ENCODE measurements at places on chromosomes 2 and 18.

DNA sequence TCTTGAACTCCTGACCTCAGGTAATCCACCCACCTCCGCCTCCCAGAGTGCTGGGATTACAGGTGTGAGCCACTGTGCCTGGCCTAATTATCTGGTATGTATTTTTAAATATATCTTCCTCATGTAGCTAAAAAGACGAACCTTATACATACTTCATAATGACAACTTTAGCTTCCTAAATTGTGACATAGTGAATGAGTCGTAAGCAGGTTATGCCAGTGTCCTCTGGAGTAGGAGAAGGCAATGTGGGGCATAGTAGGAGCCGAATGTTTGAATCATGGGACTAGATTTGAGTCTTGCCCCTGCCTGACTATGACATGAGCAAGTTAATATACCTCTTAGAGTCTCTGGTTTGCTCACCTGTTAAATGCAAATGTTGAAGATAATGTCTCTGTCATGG lies 95.8 kb upstream of the FOSL2 start:
- no peak for DNase-seq

DNA sequence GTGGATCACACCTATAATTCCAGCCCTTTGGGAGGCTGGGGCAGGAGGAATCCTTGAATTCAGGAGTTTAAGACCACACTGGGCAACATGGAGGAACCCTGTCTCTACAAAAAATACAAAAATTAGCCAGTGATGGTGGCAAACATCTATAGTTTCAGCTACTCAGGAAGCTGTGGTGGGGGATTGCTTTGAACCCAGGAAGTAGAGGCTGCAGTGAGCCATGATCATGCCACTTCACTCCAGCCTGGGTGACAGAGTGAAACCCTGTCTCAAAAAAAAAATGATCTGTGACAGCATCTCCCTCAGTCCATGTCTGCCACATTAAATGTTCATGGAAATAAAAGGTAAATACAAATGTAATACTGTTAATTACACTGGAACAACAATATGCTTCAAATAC lies 121.4 kb upstream of the COL5A2 start:
- no peak for DNase-seq

DNA sequence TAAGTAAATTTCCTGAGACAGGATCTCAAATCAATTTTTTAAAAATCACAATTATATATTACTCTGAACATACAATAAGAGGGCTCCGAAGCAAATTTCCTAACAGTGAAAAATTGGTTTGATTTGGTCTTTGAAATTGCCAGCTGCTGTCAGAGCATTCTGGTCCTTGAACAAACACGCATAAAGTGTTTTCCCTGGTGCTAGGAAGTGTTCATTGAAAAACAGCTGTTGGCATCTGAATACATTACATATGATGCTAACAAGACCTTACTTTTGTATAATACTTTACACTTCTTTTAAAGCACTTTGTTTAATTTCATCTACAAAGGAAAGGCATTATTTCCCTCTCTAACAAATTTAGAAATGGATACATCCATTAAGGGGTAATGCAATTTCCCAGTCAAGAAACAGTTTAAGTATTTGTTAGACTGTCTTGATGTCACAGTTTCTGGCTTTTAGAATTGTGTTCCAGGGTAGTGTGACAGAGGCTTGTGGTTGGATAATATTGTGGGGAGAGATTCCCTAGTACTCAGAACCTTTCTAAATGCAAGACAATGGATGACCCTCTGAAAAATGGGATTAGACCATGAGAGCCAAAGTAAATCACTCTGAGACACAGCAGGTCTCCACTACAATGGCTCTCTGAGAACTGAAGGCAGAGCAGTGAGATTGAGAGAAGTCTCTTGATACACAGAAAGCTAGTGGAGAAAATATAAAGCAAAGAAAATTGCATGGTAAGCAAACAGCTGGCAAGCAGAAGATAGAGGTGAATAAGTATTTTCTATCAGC lies 299.0 kb downstream of the TRIB2 start:
- DNase-seq = no peak

GRCh38 chr18:58682429-58683069 lies 11.3 kb downstream of the MALT1 start:
- peak; percentile 51 for DNase-seq

DNA sequence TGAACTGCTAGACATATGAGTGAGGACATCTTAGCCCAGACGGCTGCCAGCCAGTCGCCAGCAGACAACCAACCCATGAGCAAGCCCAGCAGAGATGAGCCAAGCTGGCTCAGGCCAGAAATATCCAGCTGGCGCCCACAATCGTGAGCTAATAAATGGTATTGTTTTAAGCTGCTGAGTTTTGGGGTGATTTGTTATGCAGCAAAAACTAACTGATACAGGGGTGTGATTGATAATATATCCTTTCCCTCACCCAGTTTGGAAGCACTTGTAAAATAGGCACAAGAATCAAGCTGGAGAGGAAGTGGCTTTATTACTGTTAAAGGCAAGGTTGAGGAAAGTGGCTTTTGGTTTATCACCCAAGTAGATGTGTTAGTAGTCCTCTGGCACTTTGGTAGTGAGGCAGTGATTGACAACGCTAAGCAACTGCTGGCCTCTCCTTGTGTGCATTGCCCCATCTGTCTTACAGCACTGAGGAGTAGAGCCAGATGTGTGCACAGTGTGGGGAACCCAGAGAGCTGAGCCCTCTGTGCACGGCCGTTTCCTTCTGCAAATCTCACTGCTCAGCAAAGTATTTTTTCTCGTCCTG lies 110.1 kb downstream of the MYO1B start:
- DNase-seq = no peak

GRCh38 chr2:207151048-207151447 lies 14.7 kb downstream of the KLF7 start:
- no peak for DNase-seq

DNA sequence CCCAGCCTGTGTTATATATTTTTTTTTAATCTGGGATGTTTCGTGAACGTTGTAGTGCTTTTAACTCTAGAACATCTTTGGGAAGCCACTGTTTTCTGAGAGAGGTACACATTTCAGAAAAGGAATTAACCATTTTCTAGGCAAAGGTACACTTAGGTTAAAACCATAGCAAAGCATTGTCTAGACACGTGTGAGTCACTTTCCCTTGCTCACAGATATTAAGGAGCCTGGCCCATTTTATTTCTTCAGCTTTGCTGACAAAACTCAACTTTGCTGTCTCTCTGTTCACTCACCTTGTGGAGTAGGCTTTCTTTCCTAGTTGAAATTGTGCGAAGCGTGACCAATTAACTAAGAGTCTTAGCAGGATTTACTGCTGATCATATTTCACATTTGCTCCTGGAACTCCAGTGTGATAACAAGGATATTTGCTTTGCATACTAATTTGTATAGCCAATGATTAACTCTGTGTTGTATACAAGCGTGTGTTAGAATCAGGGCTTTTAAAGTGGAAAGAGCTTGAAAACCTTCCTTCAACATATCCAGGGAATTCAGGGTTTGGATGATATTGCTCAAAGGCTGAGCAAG lies 215.0 kb upstream of the AGAP1 start:
- DNase-seq = no peak

DNA sequence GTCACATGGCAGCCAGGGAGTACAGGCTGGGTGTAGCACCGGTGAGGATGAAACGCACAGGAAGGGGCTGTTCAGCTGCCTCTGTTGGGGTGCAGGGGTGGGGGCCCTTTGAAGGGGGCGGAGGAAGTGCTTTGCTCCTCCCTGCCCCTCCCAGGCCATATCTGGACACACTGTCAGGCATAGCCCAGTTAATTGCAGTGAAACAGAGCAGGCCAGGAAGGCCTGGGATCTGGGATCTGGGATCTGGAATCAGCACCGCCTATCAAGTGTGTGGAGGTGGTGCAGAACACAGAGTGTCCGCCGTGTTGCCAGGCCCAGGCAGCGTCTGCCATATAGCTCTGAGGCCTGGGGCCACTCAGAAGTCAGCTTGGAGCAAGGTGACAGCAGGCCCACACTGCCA lies 119.3 kb upstream of the MSH2 start:
- DNase-seq = no peak

DNA sequence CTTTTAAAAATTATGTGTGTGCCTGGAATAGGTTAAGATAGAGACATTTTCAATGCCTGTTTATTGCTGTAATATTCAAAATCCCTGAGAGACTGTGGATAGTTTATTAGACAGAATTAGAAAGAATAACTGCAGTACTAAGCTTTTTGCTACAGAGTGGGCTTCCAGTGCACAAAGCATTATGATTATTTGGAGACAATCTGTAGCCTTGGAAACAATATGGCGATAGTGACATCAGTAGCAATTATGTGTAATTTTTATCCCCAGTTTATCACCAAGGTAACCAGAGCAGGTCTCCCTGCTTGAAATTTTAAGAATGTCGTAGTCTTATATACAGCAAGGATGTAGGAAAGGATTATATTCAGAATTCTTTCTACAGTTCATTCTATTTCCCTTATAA lies 100.0 kb downstream of the MYO3B start:
- no peak for DNase-seq

GRCh38 chr2:137797641-137798040 lies 166.6 kb upstream of the HNMT start:
- no peak for DNase-seq

- DNase-seq = no peak
These were observed 53.1 kb downstream of the TTC27 start for GRCh38 chr2:32680942-32681341.

- DNase-seq = no peak
These were observed 271.8 kb downstream of the SUCLG1 start for GRCh38 chr2:84187258-84187657.

- peak; percentile 54 for DNase-seq
These were observed 818 bp upstream of the IKZF2 start for GRCh38 chr2:213152065-213152794.

GRCh38 chr2:159051133-159051532 lies 82.7 kb downstream of the TANC1 start:
- no peak for DNase-seq

DNA sequence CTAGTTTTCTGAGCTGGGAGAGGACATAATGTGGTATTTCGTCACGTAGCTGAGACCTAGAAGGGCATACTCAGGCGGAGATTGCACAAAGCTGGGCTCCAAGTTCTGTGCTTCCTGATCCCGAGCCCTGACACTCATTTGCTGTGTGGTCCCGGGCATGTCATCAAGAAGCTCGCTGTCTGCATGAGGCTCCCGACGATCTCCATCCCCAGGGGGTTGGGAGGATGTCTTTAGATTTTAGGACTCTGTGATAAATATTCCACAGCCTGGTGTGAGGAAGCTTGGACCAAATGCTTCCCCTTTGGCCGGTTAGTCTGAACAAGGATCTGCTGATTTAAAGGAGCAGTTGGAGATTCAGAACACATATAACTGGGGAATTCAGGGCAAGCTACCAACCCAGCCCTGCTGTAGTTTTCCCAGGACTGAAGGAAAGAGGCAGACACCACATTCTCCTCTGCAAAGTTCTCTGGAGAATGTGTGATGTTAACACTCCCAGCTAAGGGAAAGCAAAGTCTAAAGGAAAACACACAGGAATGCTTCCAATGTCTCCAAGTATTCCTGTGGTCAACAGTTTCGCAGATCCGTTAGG lies 2.3 kb downstream of the KCNE4 start:
- no peak for DNase-seq

- no peak for DNase-seq
These were observed 19.8 kb downstream of the ARL5A start for GRCh38 chr2:151808258-151809072.

GRCh38 chr2:84882414-84882738 lies 1.5 kb upstream of the TRABD2A start:
- no peak for DNase-seq

DNA sequence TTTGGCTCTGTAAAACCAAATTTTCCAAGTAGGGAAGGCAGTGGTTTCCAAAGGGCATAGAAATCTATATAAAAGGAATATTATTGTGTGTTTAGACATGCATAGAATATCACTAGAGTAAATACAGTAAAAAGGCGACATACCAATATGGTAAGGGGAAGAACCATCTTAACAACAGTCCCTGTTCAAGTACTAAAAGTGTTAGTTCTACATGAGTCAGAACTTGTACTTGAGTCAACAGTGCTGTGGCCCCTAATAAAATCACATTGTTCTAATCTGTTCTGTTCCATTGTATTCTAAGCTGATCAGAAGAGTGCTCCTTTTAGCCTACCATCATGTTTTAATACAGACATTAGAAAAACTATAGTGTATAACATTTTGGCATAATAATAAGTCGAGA lies 36.1 kb upstream of the TNFRSF11A start:
- no peak for DNase-seq

- DNase-seq = no peak
These were observed 3.5 kb downstream of the CRIM1 start for GRCh38 chr2:36359067-36359466.

DNA sequence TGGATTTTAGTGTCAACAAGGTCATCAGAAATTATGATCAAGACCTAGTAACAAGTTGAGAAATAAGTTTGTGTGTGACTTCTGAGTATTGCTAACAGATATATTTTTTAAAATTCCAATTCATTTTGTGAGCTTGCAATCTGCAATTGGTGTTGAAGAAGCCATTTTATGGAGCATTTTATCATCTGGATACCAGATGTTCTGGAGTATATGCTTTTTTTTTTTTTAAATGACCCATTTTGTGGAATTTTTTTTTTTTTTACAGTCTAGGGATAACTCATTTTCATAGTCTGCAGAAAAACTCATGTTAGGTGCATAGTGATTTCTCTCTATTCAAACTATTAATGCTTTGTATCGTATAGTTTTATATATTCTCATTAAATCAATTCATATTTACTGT lies 12.6 kb downstream of the QPCT start:
- DNase-seq = no peak

DNA sequence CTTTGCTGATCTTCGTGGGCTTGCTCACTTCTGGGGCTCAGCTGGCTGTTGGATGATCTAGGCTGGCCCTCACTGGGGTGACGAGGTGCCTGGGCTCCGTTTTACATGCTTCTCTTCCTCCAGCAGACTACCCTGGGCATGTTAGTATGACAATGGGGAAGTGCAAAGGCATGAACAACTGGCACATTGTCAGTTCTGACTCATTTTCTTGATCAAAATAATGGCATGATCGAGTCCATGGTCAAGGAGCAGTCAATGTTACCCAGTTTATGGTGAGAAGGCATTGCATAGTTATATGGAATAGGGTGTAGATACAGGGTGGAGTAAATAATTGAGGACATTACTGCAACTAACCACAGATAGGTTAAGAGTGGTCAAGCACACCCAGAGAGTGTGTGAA lies 10.0 kb upstream of the UPP2 start:
- DNase-seq = no peak

DNA sequence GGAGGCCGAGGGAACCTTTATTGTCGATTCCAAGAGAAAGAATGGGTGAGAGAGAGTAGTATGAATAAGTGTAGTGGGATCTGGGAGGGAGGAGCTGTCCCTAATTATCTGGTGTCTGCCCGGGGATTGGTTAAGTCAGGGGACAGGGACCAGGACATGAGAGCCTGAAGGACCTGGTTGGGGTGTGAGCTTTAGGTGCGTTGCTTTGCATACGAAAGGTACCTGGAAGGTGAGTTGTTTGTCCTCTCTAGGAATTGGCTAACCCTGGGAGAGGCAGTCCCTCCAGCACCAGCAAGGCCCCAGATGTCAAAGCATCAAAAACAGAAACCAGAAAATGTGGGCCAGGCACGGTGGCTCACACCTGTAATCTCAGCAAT lies 48.1 kb upstream of the RPL31 start:
- DNase-seq = no peak

GRCh38 chr2:151905963-151906632 lies 77.9 kb upstream of the ARL5A start:
- DNase-seq = no peak

- DNase-seq = no peak
These were observed 51.7 kb upstream of the ATIC start for GRCh38 chr2:215260097-215260677.

GRCh38 chr2:180033993-180034894 lies 27.1 kb upstream of the CWC22 start:
- peak; percentile 15 for DNase-seq

Measured in AG04450 (cell line).